ENCODE measurements at places on chromosomes 3 and 15.
A peak's percentile ranks its signal among the peaks of the same experiment; 100 is the strongest.

GRCh38 chr3:120381503-120381902 lies 32.3 kb upstream of the LRRC58 start:
- no peak for DNase-seq

DNA sequence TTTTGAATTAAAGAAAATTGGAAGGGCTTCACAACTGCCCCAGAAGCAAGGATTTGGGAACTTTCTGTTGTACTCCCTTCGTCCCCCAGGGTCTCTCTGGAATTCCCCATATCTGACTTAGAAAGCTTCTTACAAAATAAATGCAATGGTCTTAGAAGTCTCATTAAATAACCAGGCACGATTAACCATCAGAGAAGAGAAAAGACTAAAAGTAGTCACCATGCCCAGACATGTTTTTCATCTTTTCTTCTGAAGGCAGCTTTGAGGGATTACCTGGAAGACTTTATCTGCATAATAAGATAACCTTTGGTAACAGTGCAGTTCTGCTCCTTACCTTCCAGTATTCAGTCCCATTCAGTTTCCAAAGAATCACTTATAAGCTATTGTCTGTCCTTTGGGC lies 135.9 kb downstream of the PTPRG start:
- no peak for DNase-seq

- DNase-seq, result peak; percentile 39
Measured at GRCh38 chr3:165669967-165670366, 167.3 kb downstream of the BCHE start.

GRCh38 chr3:26353097-26353496 lies 269.5 kb upstream of the LRRC3B start:
- DNase-seq, result no peak

DNA sequence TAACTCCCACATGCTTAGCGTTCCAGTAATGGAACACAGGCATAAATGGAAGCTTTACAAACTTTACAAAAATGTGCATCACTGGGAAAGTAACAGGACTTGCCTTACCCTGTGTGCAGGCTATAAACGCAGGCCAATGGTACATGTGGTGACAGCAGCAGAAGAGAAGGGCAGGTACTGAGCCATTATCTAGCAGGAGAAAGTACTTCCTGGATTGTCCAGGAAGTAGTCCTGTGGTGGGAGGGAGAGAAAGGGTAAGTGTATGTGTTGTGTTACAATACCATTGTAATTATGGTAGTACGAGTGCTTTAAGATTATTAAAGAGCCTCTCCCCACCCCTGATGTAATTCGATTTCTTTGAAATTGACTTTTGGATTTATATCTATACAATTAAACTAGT lies 5.3 kb downstream of the ATP1B3 start:
- DNase-seq, result no peak

GRCh38 chr3:121998030-121998580 lies 23.9 kb downstream of the ILDR1 start:
- no peak for DNase-seq

DNA sequence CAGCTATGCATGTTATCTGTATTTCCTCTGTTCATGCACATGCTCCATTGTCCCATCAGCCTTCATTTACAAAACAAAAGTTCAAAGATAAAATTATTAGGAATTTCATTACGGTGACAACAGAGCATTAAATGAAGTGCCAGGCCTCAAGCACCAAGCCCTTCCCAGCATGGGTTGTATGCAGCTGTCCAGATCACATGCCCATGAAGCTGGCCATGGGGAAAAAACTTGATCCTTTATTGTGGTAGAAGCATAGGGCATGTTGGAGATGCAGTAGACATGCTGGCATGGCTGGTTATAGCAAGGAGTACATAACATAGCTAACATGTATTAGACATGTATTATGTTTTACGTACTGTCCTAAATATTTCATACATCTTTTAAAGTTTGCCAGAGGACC lies 4.1 kb upstream of the THRB start:
- no peak for DNase-seq

DNA sequence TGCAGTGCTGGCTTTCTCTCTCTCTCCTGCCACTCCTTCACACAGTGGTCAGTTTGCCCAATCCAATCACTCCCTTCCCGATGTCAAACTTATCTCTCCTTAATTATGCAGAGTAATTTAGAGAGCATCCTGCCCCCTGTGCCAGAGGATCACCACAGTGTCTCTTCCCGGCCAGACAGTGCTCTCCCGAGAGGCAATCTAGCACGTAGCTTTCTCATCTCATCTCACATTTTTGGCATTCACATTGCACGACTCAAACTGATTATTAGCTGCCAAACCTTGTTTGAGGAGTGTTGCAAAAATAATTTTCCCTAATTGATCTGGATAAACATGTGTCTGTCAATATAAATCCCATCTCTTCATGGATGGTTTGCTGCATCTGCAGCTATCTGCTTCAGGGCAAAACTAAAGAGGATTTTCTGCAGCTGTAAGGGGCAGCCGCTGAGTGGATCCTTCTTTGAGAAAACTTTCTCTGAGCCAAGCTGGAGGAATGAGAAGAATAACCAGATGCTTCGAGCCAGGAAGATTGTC lies 37.8 kb downstream of the SSUH2 start:
- DNase-seq, result no peak

GRCh38 chr15:48380198-48380597 lies 49.0 kb downstream of the DUT start:
- no peak for DNase-seq

GRCh38 chr3:194003114-194004057 lies 132.6 kb upstream of the HES1 start:
- DNase-seq, result peak; percentile 90

- DNase-seq, result no peak
Measured at GRCh38 chr3:57855281-57855680, 99.2 kb downstream of the SLMAP start.

DNA sequence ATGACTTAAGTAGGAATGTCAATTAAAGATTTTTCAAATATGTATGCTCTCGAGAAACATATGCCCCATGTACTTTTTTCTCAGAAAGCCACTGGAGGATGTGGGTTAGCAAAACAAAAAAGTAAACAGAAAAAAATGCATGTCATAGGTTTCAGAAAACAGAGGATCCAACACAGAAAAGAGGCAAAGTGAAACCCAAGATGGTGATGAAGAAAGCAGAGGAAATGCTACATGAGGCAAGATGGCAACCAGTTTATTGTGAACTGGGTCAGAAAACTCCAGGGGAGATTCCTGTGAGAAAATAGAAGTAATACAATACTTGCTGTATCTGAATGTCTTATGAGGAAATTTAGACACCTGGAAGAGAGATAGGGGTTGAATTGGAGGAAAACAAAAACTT lies 30.8 kb upstream of the EOMES start:
- no peak for DNase-seq

GRCh38 chr3:21405671-21406667 lies 345.0 kb downstream of the ZNF385D start:
- no peak for DNase-seq

DNA sequence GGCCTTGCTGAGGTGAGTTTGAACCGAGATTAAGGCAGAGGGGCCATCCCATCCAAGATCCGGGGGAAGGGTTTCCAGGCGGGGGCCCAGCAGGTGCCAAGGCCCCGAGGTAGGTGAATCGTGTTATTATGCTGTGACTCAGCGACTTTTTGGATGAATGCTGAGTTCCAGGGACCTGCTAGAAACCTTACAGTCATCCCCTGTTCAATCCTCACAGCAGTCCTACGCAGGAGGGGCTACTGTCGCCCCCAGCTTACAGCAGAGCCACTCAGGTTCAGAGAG lies 40.9 kb downstream of the DNAJB8 start:
- DNase-seq, result no peak

GRCh38 chr3:31793821-31794220 lies 187.2 kb downstream of the OSBPL10 start:
- DNase-seq, result no peak

- DNase-seq, result no peak
Measured at GRCh38 chr3:44252332-44252959, 10.8 kb downstream of the TOPAZ1 start.

- no peak for DNase-seq
Measured at GRCh38 chr3:143158014-143158988, 38.7 kb downstream of the CHST2 start.

GRCh38 chr3:57598765-57599360 lies 1.7 kb upstream of the ARF4 start:
- DNase-seq, result no peak

DNA sequence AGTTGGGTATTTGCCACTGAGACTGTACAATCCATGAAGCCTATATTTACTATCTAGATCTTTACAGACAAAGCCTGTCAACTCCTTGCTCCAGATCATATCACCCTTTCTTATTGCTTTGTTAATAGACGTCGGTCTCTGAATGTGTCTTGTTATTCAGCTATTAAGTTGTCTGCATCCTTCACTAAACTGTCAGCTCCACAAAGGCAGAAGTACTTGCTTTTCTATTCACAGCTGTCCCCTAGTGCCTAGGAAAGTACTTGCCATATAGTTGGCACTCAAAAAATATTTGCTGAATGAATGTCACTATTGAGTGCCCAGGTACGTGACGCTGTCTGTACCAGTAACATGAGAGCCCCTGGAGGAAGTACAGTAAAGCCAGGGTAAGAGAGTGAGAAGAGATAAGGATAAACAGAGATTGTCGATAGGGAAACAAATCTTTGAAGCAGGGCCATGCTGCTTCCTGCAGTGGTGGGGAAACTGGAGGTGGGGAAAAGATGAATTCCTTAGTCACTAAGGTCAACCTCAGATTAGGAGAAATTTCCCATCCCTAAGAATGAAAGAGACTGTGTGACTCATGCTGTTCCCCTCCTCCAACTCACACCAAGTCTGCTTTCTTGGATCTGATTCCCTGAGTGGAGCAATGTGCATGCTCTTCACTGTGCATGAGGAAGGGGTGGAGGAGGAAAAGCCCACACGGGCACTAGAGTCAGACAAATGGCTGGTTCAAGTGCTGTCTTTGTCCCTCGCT lies 36.3 kb downstream of the PRICKLE2 start:
- peak; percentile 95 for DNase-seq

GRCh38 chr3:187150599-187150998 lies 11.3 kb upstream of the RPL39L start:
- no peak for DNase-seq

DNA sequence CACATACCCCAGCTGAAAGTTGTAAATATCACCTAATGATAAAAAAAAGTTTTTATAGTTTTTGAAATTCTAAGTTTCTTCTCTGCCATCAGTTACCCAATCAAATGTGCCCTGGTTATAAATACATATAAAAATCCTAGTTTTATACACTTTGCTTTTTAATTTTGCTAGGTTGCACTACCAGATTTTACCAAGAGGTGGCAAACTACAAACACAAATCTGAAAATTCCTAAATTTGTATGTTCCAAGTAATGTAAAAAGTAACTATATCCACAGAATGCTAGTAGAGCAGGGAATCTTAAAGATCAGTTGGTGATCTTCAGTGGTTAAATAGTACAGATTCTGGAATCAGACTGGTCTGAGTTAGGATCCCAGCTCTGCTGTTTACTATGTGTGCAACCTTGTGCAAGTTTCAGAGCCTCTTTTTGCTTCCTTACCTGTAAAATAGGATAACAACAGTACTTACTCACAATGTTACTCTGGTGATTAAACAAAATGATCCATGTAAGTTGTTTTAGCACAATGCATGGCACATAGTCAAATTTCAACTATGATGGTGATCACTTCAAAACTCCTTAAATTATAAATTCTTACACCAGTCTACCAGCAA lies 11.0 kb downstream of the TRPM7 start:
- DNase-seq, result no peak

GRCh38 chr3:193333229-193333628 lies 45.3 kb downstream of the ATP13A5 start:
- no peak for DNase-seq

Data from retinal pigment epithelial cell (primary cell).